Activated naive CD8-positive, alpha-beta T cell treated with anti-CD3 and anti-CD28 coated beads for 36 hours (primary cell): ENCODE measurements at places on chromosomes 3 and 15.

DNA sequence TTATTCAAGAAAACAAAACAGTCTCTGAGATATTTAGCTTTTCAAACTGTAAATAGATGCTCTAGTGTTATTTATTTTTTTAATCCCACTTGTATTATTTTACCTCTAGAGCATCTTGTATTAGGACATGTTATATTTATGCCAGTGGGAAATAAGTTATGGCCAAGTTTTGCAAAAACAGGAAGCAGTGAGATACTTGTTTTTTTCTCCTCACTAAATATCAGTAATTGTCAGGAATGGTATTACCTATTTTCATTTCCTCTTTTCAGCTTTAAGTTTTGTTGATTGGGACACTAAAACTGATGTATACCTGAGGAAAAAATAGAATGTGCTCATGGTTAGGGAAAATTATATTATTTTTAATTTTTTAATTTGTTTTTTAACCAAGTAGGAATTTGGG lies 8.6 kb upstream of the IL20RB start:
- DNase-seq: no peak

GRCh38 chr15:98865397-98866339 lies 141.9 kb downstream of the PGPEP1L start:
- peak; percentile 78 for DNase-seq

- no peak for DNase-seq
Observed at GRCh38 chr3:124422805-124423204, 307.4 kb upstream of the UMPS start.

GRCh38 chr3:69566275-69566674 lies 173.0 kb upstream of the MITF start:
- DNase-seq: no peak

GRCh38 chr3:197406266-197406665 lies 107.9 kb upstream of the DLG1 start:
- DNase-seq: no peak

GRCh38 chr3:84962415-84962814 lies 3.6 kb downstream of the CADM2 start:
- no peak for DNase-seq

DNA sequence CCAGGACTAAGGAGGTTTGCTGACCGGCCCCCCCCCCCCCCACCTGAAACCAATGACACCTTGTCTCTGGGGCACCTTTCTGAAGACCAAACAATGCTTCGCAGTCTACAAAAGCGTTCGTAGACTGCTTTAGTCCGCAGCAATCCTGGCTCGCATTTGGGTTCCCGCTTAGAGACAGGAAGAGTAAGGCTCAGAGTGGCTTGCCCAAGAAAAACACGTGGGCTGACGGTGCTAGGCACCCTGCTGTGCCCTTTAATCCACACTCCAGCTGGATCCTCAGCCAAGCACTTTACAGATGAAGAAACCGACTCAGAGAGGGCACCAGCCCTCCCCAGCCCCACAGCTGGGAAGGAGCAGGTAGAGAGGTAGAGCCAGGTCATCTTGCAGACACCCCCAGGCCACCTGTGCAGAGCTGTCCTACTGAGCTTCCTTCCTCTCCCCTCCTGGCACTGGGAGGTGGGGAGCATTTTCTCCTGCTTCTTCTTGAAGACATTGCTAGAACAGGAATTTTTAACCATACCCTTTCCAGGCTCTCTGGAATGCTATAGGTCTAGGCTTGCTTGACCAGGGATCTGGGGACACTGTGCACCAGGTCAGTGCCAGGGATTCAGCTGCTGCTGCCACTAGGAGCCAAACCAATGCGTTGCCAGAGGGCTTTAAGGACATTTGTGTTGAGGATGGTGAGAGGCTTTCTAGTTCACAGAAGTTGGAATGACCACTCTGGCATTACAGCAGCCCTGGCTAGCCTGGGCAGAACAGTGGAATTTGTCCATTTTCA lies 1.0 kb upstream of the KLF15 start:
- DNase-seq: no peak

DNA sequence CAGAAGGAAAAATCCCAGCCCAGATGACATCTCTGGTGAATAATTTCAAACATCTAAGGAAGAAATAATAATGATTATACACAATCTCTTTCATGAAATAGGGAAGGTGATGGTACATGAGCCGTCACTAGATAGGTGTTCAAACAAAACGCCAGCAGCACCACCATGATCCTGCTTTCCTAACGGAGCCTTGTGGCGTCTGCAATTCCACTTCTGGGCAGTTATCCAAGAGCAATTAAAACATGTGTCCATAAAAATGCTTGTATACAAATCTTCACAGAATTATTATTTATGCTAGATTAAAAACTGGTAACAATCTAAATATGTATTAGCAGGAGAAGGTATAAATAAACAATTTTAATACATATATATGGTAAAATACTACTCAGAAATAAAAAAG lies 33.7 kb downstream of the RTP4 start:
- no peak for DNase-seq

GRCh38 chr15:84608707-84609284 lies 8.0 kb downstream of the ZSCAN2 start:
- no peak for DNase-seq

- DNase-seq: peak; percentile 52
Observed at GRCh38 chr3:30620402-30621360, 14.3 kb downstream of the TGFBR2 start.

GRCh38 chr15:88882785-88883184 lies 12.6 kb downstream of the HAPLN3 start:
- no peak for DNase-seq

DNA sequence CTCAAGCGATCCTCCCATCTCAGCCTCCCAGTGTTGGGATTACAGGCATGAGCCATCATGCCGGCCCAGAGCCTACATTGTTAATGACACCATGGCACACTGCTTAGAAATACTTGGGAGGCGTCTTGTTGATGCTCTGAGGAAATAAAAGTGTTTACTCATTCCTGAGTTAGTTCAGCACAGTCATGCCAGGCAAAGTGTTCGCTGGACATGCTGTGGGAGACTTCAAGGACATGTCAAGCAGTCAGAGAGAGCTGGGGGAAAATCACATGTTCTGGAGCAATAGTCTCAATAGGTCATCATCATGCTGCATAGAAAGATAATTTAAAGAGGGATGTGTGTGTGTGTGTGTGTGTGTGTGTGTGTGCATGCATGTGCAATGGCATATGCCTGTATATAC lies 37.5 kb downstream of the TTC23 start:
- DNase-seq: no peak

- no peak for DNase-seq
Observed at GRCh38 chr3:188853856-188854771, 317.7 kb upstream of the TPRG1 start.

DNA sequence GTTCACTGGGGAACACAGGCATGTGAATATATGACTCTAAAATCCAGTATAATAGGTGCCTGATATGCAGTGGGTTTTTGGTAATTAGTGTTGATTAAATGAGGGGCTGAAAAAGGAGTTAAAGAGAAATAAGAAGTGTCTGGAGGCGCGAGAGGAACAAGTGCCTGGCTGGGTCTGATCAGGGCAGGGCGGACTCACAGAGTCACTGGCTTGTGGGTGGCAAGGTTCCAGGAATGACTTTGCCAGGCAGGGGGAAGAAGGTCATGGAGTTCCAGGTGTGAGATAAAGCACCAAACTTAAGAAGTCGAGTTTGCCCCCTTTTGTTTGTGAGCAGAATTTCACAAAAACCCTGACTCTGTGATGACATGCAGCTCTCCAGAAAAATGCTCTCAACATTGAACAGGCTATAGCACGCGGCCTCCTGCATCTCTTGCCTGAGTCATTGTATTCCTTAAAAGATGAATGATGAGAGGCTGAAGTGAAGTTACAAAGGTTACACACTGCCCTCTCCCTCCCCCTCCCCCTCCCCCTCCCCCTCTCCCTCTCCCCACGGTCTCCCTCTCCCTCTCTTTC lies 63.0 kb upstream of the LMCD1 start:
- no peak for DNase-seq

- DNase-seq: no peak
Observed at GRCh38 chr3:190739641-190740185, 122.8 kb downstream of the GMNC start.

GRCh38 chr3:29559741-29560465 lies 279.0 kb downstream of the RBMS3 start:
- DNase-seq: no peak

DNA sequence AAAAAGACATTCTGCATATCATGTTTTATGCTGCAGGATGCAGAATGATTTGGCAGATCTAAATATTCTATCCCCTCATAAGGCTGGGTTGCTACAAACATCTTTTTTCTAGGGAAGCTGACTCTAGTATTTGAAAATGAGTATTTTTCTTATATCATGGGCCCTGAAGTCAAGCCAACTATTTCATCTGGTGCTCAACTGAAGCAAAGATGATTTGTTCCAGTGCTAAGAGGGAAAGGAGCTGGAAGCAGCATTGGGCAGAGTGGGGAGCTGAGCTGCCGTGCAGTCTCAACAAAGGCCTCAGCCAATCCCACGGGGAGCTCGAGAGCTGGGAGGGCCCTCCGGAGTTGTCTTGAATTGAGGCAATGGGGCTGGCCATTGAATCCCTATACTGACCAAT lies 155.3 kb upstream of the SLCO3A1 start:
- no peak for DNase-seq

- DNase-seq: no peak
Observed at GRCh38 chr3:185351396-185351795, 11.5 kb upstream of the MAP3K13 start.

DNA sequence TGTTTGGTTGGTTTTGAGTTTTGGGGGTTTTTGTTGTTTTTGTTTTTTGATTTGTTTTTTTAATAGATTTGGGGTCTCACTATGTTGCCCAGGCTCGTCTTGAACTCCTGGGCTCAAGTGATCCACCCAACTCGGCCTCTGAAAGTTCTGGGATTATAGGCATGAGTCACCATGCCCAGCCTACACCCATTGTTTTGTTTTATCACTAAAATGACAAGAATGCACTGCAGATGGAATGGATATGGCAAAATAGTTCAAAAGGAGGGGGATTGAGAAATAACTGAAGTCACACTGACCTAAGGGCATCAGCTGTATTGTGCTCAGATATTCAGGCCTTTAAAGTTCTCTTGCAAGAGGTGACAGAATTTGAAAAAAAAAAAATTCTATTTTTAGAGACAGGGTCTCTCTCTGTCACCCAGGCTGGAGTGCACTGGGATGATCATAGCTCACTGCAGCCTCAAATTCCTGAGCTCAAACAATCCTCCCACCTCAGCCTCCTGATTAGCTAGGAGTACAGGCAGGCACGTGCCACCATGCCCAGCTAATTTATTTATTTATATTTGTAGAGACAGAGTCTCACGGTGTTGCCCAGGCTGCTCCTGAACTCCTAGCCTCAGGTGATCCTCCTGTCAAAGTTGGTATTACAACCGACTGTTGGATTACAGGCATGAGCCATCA lies 4.4 kb upstream of the RASA2 start:
- no peak for DNase-seq

DNA sequence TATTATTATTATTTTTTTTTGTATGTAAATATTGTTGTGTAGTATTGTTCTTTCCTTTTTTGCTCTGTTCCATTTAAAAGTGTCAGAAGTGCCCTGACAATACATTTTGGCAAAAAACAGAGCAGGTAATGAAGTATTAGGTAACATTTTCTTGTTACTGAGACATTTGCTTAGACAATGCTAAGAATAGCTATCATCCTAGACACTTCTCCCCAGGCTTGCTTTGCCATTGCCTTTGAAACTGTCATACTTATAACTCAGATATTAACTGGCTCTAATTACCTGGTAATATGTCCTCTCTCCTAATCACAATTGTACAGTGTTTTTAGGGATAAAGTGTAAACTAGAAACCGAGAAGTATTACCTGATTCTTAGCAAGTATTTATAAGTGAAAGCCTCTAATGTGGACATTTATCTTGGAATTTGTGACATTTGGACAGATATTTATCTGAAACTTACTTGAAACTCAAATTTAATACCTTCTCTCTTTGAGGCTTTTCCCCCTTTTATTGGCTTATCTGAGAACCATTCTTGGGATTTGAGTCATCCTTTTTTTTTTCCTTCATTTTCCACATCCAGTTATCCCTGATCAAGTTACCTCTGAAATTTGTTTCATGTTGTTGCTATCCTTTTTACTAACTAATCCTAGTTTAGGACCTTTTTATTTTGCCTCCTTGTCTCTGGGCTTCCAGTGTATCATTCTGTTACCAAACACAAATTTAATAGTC lies 13.1 kb downstream of the ARIH1 start:
- DNase-seq: no peak

DNA sequence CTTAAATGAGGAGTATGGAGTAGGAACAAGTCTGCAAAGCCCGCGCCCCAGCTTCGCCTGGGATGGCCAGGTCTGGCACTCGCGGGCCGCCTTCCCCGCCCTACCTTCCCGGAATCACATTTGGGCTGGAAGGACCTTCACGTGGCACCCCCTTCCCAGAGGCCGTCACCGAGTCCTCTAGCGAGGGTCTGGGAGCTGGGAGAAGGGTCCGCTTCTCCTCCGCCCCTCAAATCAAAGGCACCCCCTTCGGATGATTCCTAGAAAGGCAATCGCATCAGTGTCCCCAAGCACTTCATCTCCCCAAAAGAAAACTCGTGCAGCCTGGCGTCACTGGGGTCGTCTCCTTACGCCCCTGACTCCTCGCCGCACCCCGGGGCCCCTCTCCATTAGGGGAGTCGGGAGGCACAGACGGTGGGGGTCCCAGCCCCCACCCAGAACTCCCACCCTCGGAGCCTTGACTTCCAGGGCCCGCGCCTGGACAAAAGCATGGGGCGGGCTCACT lies 380 bp downstream of the MYLK start:
- no peak for DNase-seq

DNA sequence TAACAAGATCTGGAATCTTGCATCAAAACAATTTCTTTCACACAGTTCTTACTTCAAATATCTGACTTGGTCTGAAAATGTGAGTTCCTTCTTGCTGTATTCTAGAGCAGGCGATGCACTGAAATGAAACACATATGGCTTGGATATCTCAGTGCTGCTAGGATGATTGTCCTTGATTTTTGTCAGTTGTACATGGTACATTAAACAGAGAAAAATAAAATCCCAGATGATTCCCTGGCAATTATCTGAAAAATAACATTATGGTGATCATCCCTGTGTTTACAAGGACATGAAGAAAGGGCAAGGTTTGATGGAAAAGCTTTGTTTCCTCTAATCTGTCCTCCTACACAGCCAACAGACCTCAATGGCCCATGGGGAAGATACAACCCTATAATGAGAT lies 10.6 kb downstream of the LMCD1 start:
- no peak for DNase-seq

- no peak for DNase-seq
Observed at GRCh38 chr3:4680871-4681300, 187.7 kb downstream of the ITPR1 start.

DNA sequence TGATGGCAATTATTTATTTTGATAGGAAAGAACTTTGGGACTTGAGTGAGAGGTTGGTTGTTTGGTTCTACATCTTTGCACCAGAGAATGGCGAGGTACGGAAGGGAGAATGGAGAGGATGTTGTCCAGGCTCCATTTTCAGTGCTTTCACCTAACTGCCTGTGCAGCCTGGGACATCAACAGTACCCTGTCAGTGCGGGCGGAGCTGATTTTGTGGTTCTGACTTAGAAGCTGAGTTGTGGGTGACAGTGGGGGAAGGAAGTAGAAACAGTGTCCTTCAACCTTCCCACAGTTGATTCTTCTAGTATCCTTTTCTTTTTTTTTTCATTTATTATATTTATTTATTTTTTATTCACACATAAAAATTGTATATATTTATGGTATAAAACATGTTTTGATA lies 95.3 kb downstream of the TIGIT start:
- no peak for DNase-seq
